ENCODE measurements at places on chromosomes 1 and 21. TPM values are rescaled to one million over a fixed set of nuclear protein-coding genes. Genes with fewer than 3 reads are reported as not detected.
A peak's percentile ranks its signal among the peaks of the same experiment; 100 is the strongest.

The PTPRC gene
- 3.5 TPM for total RNA-seq

The SPRR3 gene
- total RNA-seq = not detected

GRCh38 chr1:56831871-56832693 lies 12.9 kb upstream of the FYB2 start:
- peak; percentile 72 for DNase-seq

The LORICRIN gene
- total RNA-seq = not detected

The HSF2BP gene
- total RNA-seq = 2.6 TPM

Measured in fibroblast of villous mesenchyme (primary cell).